ENCODE measurements at places on chromosomes 12 and 14. TPM values are rescaled to one million over a fixed set of nuclear protein-coding genes. Genes with fewer than 3 reads are reported as not detected.

The EFS gene
- total RNA-seq: 69.6 TPM

The GLT1D1 gene
- total RNA-seq: 5.7 TPM

The SIX6 gene
- not detected for total RNA-seq

The RPS6KA5 gene
- 4.4 TPM for total RNA-seq

The MFAP5 gene
- total RNA-seq: not detected
